ENCODE measurements at places on chromosomes 12 and 14.

GRCh38 chr14:56953884-56954283 is 143.6 kb upstream of the OTX2 start:
- no peak for DNase-seq

- DNase-seq: no peak
Observed at GRCh38 chr12:1527789-1528188, 66.6 kb downstream of the FBXL14 start.

- DNase-seq: no peak
Observed at GRCh38 chr12:58171914-58172313, 230.5 kb downstream of the ATP23 start.

- no peak for DNase-seq
Observed at GRCh38 chr14:95260537-95261361, 59.0 kb downstream of the CLMN start.

- DNase-seq: no peak
Observed at GRCh38 chr12:67618303-67618702, 30.2 kb upstream of the DYRK2 start.
